Caki2 (cell line): ENCODE measurements at places on chromosomes 11 and 22. TPM values are rescaled to one million over a fixed set of nuclear protein-coding genes. Genes with fewer than 3 reads are reported as not detected.
A peak's percentile ranks its signal among the peaks of the same experiment; 100 is the strongest.

GLB1L2 gene
- 0.23 and 1.9 TPM in 2 replicates for total RNA-seq

DNA sequence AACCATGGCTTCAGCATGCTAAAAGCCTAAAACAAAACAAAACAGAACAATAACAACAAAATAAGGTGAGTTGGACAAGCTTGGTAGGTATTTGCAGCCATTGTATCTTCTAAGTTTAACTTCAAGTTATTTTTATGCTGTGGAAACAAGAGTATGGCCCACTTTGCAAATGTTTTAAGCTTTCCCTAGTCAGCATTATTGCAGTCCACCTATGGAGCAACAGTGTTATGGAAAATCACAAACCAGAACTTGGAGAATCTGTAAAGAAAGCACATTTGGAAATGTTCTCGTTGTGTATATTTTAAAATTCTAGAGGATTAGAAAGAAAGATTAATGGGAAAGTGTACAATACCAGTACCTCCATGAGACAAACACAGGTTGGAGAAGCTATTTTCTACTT, 7.4 kb upstream of the SLC5A12 start:
- DNase-seq, result no peak

- DNase-seq, result no peak
These were observed 170.8 kb downstream of the DDX10 start for GRCh38 chr11:108835624-108836023.

- peak; percentile 99 for DNase-seq
These were observed 32.9 kb upstream of the SMIM38 start for GRCh38 chr11:69122630-69123431.

DNA sequence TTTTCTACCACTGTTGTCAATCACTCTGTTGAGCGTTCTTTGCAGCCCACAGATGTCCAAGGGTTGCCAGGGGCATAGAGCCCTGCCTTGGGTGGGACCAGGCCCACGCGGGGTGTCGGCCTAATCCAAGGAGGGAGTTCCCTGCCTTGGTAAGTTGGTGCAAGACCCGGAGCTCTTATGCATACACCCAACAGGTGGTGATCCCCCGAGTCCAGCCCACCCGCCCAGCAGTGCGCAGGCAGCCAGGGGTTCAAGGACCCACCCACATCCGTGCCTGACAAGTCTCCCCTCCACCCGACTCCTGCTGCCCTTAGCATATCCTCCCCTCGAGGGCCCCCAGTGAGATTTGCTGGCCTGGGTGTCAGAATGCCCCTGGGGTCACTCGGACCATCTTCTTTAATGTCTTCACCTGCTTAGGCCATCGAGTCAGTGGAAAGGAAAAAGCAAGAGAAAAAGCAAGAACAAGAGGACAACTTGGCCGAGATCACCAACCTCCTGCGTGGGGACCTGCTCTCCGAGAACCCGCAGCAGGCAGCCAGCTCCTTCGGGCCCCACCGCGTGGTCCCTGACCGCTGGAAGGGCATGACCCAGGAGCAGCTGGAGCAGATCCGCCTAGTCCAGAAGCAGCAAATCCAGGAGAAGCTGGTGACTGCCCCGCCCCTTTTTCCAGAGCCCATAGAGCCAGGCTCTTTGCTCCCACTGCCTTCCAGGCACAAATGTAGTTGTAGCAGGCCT, 12.2 kb downstream of the RIBC2 start:
- no peak for DNase-seq

DNA sequence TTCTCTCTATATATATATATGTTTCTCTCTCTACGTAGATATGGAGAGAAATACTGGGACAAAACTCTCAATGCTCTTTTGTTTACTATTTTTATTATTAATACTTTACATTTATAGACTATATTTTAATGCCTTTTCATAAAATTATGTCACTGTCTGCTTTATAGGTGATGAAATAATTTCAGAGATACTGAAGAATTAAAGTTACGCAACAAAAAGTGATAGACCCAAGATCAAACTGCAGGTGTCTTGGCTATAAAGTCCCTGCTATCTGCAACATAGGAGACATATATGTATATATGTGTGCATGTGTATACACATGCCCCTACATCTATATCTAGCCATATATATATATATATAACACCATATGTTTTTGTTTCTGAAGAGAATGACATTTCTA, 60.8 kb downstream of the FAM76B start:
- no peak for DNase-seq

TCN2 gene
- total RNA-seq, result 44.8 and 55.6 TPM in 2 replicates

OR8H3 gene
- total RNA-seq, result not detected in 2 replicates

SLC35F2 gene
- 29.3 and 32.0 TPM in 2 replicates for total RNA-seq

GRCh38 chr11:62560566-62561103, 13.1 kb downstream of the EEF1G start:
- peak; percentile 92 for DNase-seq

DNA sequence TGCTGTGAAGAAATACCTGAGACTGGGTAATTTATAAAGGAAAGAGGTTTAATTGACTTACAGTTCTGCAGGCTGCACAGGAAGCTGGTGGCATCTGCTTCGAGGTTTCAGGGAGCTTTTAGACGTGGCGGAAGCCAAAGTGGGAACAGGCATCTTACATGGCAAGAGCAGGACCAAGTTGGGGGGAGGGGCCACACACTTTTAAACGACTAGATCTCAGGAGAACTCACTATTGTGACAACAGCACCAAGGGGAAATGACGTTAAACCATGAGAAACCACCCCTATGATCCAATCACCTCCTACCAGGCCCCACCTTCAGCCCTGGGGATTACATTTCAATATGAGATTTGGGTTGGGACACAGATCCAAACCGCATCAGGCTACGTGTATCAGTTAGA, 11.1 kb upstream of the SCGB1D4 start:
- no peak for DNase-seq

ASRGL1 gene
- 20.3 and 27.7 TPM in 2 replicates for total RNA-seq

DNA sequence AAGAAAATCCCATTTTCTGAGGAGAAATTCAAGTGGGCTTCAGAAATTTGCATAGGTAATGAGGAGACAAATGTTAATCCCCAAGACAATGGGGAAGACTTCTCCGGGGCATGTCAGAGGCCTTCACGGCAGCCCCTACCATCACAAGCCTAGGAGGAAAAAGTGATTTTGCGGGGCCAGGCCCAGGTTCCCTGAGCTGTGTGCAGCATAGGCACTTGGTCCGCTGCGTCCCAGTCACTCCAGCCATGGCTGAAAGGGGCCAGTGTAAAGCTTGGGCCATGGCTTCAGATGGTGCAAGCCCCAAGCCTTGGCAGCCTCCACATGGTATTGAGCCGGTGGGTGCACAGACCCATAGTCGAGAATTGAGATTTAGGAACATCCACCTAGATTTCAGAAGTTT, 570.7 kb downstream of the KCNA4 start:
- DNase-seq, result no peak

DNA sequence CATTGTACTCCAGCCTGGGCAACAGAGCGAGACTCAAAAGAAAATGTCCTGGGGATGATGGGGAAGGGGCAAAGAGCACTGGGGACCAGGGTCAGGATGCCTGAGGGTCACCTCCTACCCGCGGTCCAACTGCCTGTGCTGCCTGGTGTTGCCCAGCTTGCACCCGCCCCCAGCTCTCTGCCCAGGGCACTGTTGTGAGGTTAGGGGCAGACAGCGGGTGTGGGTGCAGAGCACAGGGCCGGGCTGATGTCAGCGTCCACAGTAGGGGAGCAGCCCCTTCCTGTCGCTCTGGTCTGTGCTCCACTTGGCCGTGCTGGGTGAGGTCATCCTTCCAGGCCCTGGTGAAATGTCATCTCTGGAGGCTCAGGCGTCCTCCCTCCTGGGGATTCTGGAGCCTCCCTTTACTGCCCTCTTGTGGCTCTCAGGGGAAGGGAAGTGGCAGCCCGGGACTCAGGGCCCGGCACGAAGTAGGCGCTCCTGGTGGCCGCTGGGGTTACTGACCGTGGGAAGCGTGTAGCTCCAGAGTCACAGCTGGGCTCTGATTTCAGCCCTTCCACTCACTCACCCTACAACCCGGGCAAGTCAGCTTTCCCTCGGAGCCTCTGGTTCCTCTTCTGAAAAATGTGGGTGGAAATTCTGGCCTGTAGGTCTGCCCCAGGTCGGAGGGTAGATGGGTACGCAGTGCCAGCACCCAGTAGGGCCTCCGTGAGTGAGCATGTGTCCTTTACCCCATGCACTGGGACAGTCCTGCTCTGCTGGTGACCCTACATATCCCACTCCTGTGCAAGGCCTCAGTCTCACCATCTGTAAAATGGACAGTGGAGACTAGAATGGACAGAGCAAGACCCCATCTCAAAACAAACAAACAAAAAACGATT, 17.3 kb upstream of the PRR5 start:
- peak; percentile 99 for DNase-seq

C11orf91 gene
- not detected in 2 replicates for total RNA-seq

DNA sequence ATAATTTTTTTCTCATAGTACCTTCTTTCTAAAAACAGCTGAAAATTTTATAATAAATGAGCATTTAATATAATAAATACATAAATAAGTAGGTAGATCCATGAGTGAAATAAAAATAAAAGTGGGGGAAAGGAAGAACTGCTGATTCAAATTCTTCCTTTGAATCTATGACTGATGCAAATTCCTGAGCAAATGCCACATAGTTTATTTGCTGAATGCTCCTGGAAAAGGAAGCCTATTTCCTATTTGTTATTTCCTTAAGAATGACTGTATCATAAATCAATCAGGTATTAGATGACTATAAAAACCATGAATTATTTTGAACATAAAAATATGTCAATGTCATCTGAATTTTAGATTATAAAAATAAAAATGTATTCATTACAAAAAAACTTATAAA, 16.6 kb downstream of the BTBD10 start:
- no peak for DNase-seq

DNA sequence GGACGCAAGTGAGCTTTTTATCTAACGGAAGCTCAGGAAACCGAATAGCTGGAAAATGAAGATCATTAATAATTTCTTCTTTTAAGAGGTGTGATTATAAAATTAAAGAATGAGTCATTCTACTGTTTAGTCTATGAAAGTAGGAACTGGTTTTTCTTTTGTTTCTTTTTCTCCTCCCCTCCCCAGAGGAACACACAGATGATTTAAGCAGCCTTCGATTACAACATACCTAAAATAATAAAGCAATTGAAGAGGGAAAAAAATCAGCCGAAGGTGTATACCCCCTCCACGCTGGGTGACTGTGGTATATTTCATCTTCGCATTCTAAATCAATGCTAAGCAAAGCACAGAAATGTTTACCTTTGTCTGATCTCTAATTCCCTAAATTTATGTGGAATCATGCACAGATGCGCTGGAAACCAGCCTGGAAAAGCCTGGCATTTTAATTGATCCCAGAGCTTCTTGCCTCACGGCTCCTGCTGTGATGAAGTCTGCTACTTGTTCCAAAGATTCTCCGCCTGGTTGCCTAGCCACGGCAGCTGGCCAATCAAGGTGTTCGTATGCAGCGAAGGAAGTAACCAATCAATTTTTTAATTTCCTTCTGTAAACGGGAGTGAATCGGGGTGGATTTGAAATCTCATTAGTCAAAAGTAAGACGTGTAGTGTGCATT, 133.9 kb downstream of the FANCF start:
- DNase-seq, result no peak

OR2AG1 gene
- total RNA-seq, result not detected in 2 replicates
